Right ventricle myocardium superior (tissue), 1 donor: ENCODE measurements at places on chromosomes 11 and 22.

DNA sequence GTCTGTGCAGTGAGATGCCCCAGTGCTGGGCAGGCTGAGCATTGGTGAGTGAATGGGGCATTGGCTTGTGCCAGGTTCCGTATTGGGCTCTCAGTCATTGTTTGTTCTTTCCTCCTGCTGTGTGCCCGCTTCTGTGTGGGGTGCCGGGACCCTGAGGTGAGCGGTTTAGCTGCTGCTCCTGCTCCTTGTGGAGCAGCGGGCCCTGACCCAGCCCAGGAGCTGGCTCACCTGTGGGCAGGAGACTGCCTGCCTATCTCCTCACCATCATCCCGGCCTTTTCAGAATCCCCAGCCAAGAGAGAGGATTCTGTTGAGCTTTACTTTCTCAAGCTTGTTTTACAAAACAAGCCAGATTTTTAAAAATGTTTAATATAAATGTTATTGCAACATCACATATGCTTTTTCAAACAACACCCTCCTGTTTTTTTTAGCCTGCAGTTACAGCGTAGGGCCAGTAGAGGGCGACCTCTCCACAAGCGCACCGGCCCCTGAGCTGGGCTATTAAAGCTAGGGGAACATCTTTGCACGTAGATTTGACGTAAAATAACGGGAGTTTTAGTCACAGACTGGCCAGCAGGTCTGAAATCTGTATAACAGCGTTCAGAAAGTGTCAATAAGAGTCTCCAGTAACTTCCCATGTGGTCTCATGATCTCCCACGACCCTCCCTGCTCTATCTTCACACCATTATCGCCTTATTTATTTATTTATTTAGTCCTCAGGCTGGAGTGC lies 25.1 kb upstream of the RELT start:
- peak; percentile 65 for DNase-seq

GRCh38 chr11:119626197-119626841 lies 102.7 kb downstream of the NECTIN1 start:
- no peak for DNase-seq

DNA sequence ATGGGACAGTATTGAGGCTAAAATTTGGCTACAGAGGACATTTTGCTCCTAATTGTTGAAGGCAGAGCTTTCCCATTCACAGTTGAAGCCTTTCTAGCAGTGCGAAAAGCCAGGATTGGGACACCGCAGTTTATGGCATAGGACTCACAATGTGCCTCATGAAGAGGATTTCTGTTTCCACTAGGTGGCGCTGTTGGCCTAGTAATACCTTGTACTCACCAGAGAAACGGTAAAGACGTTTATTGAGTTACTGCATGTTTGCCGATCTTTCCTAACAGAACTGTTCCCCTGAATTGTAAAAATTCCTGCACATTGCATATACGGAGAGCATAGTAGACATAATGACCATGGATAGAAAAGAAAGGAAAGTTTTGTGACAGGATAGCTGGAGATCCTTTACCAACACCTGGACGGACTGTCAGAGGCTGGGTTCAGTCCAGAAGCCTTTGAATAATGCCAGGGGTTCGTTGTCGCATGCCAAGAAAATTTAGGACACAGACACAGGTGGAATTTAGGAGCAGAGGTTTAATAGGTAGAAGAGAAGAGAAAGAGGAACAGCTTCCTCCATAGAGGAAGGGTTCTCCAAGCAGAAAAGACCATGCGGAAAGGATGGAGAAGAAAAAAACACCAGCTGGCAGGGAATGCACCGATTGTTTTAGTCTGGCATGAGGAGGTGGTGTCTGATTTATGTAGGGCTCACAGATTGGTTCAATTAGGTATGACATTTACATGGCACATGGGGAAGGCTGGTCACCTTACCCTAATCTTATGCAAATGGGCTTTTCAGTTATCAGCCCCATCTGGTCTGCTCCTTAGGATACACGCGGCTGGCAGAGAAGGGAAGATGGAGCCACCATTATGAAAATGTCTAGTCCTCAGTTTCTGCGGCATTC lies 10.8 kb upstream of the OR51D1 start:
- no peak for DNase-seq

- no peak for DNase-seq
Measured at GRCh38 chr11:118497831-118498230, 29.4 kb upstream of the TTC36 start.

GRCh38 chr11:79438631-79439409 lies 2.0 kb downstream of the TENM4 start:
- DNase-seq: peak; percentile 34
